Astrocyte (in vitro differentiated cells and primary cell): ENCODE measurements at places on chromosomes 4 and X. TPM values are rescaled to one million over a fixed set of nuclear protein-coding genes. Genes with fewer than 3 reads are reported as not detected.

DNA sequence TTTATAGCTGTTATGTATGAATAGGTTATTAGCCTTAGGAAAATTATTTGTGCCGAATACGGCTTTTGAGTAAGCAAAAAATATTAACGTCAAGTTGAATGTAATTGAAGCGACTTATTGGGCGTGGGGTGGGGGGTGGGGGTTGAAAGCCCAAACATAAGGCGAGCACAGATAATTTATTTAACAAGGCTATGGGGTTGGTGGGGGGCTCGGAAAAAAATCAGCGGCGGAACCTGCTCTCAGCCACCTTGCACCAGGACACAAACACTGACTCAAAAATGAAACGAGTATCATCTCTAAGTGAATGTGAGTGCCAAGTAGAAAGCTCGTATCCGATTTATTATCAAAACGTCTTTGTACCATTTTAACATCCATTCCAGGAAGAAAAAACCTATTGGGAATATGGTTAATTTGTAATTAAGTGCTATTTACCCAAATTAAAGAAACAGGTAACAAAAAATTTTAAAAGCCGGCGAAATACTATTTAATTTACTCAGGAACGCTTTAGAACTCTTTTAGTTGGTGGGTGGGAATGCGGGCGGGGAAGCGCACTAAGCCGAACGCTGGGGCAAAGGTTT is 902 bp upstream of the LARP1B start:
- no peak for DNase-seq

NUDT10 gene
- total RNA-seq: 5.6 and 6.6 TPM in 2 replicates

SHROOM2 gene
- total RNA-seq: 15.9 and 16.0 TPM in 2 replicates

CXorf65 gene
- not detected in 2 replicates for total RNA-seq
